ENCODE measurements at places on chromosomes 13 and 19.

DNA sequence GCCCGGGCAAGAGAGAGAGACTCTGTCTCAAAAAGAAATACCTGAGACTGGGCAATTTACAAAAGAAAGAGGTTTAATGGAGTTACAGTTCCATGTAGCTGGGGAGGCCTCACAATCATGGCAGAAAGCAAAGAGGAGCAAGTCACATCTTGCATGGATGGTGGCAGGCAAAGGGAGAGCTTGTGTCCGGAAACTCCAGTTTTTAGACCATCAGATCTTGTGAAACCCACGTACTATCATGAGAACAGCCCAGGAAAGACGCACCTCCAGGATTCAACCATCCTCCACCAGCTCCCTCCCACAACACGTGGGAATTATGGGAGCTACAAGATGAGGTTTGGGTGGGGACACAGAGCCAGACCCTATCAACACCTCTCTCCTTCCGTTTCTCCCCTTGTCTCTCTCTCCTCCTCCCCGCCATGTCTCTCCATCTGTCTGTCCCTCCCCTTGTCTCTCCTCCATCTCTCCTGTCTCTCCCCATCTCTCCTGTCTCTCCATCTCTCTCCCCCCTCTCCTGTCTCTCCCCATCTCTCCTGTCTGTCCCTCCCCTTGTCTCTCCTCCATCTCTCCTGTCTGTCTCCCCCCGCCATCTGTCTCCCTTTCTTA, 10.0 kb downstream of the POLR2E start:
- DNase-seq = no peak

DNA sequence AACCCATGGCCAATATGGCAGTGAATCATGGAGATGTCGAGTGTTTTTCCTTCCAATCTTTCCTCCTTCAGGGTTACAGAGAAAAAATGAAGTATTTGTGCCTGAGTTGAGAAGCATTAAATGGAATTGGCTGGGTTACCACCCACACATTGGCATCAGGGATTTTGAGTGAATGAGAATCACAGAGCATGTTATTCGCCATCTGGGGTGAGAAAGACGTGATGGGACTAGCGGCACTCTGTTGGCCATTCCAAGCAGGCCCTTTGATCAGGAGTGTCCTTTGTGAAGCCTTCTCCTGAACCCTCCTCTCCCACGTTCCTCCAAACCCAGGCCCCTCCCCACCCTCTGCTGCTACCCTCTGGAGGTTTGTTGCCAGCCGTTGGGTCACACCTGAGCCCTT, 84.2 kb upstream of the PCDH8 start:
- DNase-seq = no peak

DNA sequence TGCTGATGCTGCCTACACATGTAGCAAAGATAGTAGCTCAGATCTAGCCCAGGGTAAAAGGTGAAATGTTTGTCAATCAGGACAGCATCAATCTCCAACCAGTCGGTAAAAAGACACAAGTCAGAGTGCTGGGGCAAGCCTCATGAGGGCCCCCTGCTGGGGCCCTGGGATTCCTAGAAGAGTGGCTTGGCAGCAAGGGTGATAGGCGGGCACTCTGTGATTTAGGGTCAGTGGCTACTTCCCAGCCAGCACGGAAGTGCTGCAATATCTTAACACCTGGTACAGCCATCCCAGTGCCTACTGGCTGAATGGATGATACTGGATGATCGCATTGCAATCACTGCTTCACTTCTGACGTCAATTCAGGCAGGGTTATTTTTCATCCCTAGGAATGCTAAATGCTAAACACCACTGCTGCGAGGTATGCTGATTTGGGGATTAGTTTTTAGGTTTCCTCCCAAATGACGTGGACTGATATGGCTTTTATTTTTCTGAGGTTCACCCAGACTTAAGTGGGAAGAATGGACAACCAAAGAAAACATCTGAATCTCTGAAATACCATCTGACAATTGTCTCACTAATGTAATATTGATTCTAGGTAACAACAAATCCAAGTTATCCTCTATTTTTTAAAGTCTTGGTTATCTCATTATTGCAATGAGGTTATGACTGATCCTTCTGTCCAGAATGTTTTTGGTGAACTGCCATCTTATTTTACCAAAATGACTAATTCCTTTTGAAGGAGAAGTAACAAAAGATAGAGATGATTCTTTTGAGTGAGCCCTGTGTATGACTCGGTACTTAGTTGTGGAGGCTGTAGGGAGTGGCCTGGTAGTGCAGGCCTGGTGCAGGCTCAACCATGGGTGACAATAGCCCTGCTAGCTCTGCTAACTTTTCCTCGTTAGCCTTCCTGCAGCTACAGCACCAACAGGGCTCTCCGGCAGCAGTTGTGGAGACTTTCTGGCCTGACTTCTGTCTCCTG, 432.5 kb downstream of the FGF9 start:
- no peak for DNase-seq

DNA sequence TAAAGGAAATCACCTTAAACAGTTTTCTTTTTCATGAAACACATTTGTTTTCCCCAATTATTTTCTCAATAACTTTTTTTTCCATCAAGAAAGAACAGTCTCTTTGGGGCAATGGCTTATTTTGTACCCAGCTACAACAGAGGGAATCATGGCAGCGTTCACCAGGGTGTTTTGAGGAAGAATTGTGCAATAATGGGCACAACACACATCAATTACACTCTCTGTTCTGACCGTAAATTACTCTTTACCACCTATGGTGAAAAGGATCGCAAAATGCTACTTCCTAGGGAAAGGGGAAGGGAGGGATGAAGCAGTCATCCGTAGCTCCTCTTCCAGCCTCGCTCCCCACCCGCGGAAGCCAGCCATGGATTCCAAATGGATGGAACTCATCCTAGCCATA, 38.6 kb downstream of the TMTC4 start:
- no peak for DNase-seq

GRCh38 chr19:33214596-33214995, 11.1 kb downstream of the SLC7A10 start:
- DNase-seq = no peak

- no peak for DNase-seq
Observed at GRCh38 chr13:32515246-32515645, 23.3 kb downstream of the N4BP2L2 start.

DNA sequence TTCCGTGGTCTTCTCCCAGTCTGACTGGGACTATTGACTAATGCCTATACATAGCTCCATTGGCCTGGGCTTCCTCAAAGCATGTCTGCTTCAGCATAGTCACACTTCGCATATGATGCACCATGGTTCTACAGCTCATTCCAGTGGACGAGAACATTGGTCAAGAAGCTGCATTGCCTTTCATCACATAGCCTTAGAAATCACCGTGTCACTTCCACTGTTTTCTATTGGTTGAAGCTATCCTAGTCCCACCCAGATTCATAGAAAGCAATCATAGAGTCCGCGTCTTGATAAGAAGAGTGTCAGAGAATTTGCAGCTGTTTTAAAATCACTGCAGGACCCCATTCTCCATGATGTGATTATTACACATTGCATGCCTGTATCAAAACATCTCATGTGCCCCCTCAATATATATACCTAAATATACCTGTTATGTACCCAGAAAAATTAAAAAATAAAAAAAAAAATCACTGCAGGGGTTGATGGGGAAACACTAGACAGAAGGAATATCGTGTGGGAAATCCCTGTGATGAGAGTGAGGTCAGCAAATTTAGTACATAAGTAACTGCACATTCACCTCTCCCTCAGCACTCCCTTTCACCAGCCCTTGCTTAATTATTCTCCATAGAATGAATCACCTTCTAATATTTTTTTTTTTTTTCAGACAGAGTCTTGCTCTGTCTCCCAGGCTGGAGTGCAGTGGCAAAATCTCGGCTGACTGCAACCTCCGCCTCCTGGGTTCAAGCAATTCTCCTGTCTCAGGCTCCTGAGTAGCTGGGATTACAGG, 2.2 kb upstream of the ARHGAP33 start:
- no peak for DNase-seq

Data from CD8-positive, alpha-beta memory T cell (primary cell).